AG20443 (cell line): ENCODE measurements at places on chromosomes 6 and 20.
A peak's percentile ranks its signal among the peaks of the same experiment; 100 is the strongest.

DNA sequence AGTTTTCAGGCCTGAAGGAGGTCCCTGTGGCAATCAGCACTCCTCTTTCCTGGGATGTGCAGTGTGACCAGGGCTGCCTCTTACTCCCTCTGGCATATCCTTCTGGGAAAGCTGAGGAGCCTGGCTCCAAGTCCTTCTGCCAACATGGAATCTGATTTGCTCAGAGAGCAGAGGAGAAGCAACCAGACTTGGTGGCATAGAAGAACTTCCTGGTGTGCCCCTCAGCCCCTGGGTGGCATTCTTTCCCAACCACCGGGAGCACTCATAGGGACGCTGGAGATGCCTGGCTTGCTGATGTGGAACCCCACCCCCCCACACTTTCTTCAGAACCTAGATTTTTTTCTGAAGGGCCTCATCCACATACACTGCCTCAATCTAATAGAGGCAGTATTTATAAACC, 107.6 kb upstream of the TRAF3IP2 start:
- no peak for DNase-seq

DNA sequence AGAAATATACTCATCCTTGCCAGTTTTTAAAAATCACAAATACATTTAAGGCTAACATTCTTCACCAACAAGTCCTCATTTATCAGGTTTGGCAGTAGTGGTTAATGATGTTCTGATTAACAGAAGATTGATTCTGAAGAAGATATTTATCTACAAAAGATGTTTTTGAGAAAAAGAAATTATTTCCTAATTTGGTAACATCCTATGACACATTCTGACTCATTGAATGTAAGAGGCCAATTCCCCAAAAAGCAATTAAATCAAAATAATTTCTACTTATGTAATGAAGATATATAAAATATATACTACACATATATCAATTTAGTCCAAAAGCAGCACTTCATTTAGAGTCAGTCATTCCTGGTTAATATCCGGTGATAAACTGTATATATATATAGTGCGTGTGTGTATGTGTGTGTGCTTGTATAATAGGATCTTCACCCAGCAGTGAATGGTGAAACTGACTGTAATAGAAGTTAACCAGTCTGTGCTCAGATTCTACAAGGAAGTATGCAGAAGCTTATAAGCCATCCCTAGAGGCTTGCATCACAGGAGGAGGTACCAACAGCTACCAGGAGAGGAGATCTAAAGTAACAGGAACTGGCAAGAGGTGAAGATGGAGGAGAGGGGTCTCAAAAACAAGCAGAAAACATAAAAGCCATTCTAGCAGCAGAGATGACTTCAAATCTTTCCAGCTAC, 82.9 kb upstream of the MARCKS start:
- DNase-seq, result peak; percentile 28

GRCh38 chr6:166969390-166970002, 13.1 kb upstream of the RNASET2 start:
- no peak for DNase-seq

DNA sequence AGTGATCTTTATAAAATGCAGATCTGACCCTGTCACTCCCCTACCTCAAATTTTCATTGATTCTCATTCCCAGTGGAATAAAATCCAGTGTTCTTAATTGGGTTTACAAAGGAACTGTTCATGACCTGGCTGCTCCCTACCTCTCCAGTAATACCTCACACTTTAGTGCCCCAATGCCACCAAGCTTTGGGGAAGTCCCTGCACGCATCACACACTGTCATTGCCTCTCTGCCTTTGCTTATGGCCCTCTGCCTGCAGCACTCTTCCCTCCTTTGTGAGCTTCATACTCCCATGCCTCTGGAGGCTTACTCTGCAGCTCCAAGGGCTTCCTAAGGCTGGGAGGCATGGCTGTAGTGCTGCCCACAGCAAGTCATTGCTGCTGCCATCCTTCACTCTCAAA, 57.4 kb downstream of the TMC2 start:
- DNase-seq, result no peak

DNA sequence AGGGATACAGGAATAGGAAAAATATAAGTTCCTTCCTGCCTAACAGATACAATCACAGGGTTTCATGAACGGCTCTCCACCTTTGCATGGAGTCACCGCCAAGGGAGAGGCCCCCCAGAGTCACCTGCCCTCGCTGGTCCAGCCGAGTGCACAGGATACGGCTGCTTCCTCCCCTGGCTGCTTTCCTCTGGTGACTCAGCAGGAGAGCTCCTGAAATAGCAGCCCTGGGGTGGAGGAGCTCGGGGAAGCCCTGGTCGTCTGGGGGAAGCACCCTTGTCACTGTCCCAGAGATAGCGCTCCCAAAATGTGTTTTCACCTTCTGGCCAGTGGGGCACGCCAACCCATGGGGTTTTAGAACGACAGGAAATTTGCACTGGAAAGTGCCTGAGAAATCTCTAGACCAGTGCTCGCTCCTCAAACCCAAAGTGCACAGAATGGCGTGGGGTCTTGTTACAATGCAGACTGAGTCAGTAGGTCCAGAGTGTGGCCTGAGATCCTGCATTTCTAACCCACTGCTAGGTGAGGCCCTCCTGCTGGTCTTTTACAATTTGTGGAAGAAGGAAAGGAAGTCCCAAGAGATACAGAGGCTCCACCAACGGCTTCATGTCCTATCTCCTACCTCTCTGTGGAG, 35.9 kb upstream of the FAM50B start:
- DNase-seq, result peak; percentile 79

DNA sequence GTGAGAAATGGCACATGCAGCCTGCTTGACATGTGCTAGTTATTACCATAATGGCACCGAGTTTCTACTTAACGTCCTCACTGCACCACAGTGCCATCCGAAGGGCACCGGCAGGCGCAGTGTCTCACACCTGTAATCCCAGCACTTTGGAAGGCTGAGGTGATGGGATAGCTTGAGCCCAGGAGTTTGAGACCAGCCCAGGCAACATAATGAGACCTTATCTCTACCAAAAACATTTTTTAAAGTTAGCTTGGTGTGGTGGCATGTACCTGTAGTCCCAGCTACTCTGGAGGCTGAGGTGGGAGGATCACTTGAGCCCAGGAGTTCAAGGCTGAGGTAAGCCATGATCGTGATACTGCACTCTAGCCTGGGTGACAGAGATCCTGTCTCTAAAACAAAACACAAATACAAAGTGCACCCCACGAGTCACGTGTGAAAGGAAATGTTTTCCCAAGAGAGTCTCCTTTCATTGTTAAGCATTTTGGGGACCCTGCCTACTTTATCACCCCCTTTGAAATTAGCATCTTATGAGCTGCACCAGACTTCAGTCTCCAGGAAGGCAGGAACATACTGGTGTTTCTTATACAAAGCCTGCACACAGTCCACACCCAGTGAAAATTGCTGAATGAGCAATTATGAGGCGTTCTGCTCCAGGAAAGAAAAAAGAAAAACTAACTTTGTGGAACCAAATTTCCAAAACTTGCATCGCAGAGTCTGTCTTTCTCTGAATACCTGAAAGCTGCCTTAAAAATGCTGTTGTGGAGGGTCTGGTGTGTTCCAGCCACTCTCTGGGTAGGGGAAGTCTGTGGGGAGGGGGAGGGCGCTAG, 47.1 kb upstream of the FOXQ1 start:
- no peak for DNase-seq

DNA sequence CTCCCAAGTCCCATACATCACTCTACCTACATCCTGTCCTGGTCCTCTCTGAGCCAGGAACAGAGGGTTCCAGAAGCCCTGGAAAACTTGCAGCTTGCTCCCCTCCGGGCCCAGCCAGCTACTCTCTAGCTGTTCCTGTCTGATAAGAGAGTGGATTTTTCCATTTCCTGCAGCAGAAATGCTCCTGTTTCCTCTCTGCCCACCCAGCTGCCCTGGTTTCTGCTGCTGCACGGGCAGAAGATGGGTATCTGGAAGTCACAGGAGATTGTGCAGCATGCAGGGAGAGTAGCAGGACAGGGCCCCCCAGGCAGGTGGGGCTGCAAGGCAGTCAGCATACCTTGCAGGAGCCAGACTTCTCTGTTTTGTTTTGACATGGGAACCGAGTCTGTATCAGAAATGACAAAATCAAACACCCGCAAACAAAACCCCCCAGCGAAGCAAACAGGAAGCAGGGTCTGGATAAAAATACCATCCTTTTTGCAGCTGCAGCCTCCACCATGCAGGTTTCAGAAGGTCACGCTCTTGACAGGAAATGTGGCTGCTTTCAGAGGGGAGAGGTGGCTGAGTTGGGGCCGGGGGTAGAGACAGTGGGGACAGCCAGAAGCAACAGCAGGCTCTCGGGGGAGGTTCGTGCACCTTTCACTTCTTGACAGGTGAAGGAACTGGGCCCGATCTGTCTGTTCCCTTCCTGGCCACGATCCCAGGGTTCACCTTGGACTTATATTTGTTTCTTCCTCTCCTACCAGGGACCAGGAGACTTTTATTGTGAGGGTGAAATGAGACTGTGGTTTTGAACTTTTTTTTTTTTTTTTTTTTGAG, 50.8 kb upstream of the FAM83D start:
- DNase-seq, result no peak

- DNase-seq, result no peak
Measured at GRCh38 chr6:391559-392440, at the start of gene IRF4. Gene IRF4, plus strand, starts transcription at chr6:391752. Its CDS starts 1,401 bp downstream, at chr6:393153.

DNA sequence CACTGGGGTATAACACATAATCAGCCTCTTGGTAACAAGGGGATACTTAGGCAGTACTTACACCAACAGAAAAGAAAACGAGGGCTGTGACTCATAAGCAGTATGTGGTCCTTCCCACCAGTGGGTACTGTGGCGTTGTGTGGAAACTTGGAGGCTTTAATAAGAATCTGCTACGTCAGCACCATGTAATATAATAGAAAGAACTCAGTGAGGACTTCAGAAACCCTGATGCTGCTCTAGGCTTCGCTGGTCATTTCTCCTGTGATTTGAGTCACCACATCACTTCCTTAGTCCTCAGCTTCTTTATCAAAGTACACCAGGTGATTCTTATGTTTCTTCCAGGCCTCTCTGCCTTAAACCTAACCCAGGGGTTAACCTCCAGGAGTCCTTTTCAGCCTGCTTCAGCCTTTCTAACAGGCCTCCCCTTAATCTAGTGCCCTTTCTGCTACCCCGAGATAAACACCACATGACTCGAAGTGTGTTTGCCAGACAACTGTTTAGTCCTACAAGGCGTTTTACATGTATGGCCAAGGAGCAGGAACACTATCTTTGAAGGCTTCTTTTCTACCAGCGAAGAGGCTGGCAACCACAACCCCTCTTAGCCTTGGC, 68.5 kb downstream of the FYN start:
- peak; percentile 54 for DNase-seq

DNA sequence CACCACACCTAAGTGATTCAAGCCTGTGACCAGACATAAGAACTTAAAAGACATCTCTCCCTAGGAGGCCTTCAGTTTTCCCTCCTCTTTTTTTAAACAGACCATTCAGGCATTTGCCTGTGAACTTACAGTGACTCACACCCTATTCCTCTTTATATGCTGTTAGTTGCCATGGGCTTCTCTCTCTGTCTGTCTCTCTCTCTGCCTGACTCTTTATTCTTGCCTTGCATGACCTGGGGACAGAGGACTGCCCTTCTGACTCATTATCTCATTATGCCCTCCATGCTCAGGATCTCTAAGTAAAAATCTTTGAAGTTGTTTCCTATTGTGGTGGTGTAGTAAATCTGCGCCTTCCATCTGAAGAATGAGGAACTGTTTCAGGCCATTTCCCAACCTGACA, 442.2 kb upstream of the MAN1A1 start:
- DNase-seq, result no peak

- peak; percentile 32 for DNase-seq
Measured at GRCh38 chr6:144134176-144134575, 16.1 kb upstream of the STX11 start.

GRCh38 chr6:124962639-124963415, 590 bp downstream of the RNF217 start:
- DNase-seq, result peak; percentile 66

GRCh38 chr6:168333491-168333890, 13.9 kb upstream of the DACT2 start:
- DNase-seq, result no peak

- peak; percentile 43 for DNase-seq
Measured at GRCh38 chr6:89853068-89853467, 23.4 kb downstream of the CASP8AP2 start.

- DNase-seq, result no peak
Measured at GRCh38 chr6:124530926-124531325, 431.3 kb upstream of the RNF217 start.

DNA sequence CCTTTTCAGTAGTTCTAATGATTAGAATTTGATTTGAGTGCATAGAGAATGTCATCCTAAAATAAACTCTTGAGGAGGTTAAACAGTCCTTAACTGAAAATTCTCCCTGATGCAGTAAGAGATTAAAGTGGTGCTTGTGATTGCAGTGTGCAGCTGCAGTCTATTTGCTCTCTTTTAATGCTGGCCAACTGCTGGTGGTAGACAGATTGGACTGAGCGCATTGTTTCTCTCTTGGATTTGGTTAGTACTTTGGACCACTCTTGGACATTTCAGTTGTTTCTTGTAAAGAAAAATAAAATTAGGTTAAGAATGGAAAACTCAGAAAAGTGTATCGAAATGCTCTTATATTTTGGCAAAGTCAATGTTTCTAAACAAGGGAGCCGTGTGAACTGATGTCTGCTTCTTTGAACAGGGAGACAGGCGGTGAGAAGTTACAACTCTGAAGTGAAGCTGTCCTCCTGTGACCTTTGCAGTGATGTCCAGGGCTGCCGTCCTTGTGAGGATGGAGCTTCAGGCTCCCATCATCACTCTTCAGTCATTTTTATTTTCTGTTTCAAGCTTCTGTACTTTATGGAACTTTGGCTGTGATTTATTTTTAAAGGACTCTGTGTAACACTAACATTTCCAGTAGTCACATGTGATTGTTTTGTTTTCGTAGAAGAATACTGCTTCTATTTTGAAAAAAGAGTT, 127.2 kb downstream of the CD109 start:
- no peak for DNase-seq

GRCh38 chr20:63686094-63686491, 10.4 kb upstream of the TNFRSF6B start:
- DNase-seq, result no peak

DNA sequence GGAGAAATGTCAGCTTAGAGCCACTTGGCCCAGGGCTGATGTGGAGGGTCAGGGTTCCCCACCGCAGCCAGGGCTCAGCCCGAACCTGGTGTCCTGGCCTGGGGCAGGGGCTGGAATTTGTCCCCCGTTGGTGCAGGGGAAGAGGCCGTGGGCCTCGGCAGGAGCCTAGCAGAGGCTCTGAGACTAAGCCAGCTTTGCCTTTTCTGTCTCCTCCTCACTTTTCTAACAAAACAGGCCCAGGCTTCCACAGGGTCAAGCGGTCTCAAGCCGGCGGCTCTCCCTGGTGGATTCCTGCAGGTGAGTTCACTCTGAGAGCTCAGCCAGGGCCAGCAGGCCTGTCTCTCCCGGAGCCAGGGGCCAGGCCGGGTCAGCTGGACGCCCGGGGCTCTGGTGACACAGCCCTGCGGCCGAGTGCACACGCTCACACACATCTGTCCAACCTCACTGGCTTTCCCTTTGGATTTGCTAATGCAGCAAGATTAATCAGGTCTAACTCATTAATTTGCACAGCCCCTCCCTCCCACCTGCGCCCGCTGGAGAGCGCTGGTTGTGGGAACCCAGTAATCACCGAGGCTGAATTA, 2.9 kb upstream of the CHRNA4 start:
- DNase-seq, result no peak

DNA sequence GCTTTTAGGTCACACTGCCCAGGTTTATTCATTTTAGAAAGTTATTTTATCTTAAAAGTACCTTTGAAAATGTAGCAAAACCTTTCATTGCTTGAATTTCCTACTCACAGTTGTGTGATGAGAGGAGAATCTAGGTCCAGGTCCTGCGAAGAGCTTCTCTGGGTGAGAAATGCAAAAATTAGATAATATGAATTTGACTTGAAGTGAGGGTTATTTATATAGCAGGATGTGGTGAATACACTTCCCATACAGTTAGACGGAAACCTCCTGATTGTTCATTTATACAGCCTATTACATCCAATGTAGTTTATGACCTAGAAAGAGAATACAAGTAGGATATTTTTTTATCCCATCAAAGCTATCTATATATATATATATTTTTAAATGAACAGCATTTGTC, 30.5 kb downstream of the CDKAL1 start:
- DNase-seq, result no peak
